ENCODE measurements at places on chromosomes 3 and 15. TPM values are rescaled to one million over a fixed set of nuclear protein-coding genes. Genes with fewer than 3 reads are reported as not detected.

DNA sequence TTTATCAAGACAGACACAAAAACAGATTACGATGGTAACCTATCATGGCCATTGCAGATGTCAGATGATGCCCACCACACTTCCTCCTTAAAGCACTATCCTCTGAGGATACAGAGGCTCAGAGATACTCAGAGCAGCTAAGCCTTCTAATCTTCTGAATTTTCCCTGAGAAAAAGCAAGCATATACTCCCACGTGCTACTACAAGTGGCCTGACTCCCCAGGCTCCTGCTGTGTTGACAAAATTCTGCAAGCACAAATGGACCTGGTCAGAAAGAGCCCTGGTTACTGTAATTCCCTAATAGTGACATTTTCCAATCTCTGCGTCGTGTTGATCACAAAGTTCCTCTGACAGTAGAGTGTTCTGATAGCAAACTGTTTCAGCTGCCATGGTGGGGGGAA lies 207.1 kb downstream of the KCNMB2 start:
- DNase-seq: no peak

DNA sequence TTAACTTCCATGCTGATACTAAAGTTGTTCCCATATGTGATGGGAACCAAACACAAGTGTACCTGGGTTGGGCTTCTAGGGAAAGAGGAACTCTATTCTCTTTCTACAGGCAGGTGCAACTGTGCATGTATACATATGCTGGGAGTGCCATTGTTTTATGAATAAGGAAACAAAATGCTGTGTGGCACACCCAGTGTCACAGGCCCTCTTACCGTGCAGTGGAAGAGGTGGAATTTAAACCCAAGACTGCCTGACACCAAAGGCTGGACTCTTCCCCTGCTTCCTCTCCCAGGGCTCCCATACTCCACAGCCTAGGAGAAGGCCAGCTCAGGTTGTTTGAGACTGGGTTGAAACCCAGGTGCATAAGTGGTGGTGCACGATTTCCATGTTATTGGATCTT lies 1.9 kb upstream of the FETUB start:
- no peak for DNase-seq

CHRNA5 gene
- polyA plus RNA-seq: 5.7 TPM

CAMK2N2 gene
- polyA plus RNA-seq: 0.20 TPM

DNA sequence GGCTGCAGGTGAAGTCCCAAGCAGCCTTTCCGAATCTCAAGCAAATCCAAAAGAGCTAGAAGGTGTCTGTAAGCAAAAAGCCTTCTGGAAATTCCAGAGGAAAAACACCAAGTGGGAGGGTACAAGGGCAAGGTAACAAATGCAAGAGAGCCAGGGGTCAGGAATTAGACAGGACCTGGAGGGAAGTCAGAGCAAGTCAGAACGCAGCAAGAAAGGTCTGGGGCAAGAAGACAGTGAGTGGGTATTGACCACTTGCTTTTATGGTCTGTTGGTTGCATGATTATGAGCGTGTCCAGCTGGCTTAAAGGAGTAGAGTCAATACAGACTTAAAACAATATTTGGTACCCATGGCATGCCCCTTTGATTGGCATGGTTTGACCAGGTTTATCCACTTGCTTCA lies 66.7 kb upstream of the OXTR start:
- DNase-seq: no peak

- DNase-seq: no peak
Observed at GRCh38 chr15:45486317-45486716, 36.2 kb downstream of the SLC30A4 start.

GRCh38 chr3:169146179-169146665 lies 517.3 kb downstream of the MECOM start:
- no peak for DNase-seq

SH2D7 gene
- 0.33 TPM for polyA plus RNA-seq

LSG1 gene
- polyA plus RNA-seq: 33.0 TPM

- DNase-seq: no peak
Observed at GRCh38 chr3:81580355-81580754, 181.1 kb downstream of the GBE1 start.

- DNase-seq: no peak
Observed at GRCh38 chr3:10189557-10190354, 25.0 kb downstream of the IRAK2 start.

GRCh38 chr15:95021816-95022215 lies 790.5 kb downstream of the MCTP2 start:
- no peak for DNase-seq

DNA sequence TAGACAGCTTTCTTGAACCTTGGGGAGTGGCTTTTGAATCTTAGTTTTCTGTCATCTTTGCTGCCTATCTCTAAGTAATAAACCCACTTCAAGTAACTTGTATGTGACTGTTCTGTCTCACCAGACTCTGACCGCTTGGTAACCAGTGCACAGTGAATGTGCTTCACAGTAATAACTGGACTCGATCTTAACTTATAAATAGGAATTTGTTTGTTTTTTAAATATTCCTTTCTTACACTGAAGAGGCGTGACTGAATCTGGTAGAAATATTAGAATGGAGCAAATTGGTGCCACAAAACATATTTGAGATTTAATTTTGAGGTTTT lies 318.0 kb downstream of the GBE1 start:
- no peak for DNase-seq

ABI3BP gene
- polyA plus RNA-seq: 21.5 TPM

GRCh38 chr3:65888196-65888595 lies 150.5 kb downstream of the MAGI1 start:
- no peak for DNase-seq

DNA sequence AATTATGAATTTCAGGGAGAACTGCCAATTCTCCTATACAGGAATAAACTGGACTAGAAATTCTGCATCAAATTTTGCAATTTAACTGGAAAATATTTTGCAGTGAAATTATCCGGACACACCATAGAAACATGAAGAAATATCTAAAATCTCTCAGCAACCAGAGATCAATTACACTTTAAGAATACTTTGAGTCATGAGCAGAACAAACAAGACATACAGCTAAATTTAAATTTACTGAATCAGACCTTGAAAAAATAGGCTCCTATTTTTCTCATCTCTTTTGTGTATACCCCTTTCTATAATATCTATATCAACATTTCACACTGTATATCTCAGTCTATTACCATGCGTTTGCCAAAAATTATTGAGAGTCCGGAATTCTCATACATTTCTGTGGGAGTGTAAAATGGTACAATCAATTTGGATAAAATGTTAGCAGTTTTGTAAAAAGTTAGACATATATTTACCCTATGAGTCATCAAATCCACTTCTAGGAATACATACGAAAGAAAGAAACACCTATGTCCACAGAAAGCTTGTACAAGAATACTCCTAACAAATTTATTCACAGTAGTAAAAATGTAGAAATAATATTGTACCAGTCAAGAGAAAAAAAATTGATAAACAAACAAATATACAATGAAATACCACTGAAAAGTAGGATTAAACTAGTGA lies 593.1 kb upstream of the NECTIN3 start:
- no peak for DNase-seq

DNA sequence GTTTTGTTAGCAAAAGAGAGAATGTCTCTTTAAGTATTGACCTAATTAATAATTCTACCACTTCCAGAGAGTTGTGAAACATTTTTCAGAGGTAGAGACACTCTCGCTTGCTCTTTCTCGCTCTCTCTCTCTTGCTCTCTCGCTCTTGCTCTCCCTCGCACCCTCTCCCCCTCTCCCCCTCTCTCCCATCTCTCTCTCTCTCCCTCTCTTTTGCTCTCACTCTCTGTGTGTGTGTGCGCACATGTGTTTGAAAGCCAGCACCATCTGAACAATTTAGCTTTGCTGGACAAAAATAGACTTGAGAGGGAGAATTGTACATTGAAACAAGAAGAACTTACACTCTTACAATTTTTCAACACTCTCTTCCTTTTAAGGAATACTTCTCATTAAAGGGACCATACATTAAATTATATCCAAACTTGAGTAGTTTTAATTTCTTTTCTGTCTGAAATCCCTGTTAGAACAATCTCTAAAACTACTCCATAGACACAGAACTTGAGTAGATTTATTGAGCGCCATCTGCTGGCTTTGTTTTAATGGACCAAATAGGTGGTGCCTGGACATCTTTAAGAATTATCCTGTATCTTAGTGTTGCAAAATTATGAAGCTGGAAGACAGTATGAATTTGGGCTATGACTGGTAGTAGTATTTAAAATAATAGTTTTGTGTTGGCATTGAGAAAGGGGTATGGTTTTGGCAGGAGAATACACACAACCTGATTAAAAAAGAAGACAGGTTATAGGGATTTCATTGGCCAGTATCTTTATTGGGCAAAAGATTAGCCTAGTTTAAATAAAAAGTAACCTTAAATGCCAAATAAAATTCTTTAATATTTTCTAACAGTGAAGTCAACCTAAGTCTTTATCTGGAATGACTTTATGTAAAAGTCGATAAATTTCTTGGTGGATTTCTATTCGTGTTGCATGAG lies 124.6 kb downstream of the AKAP13 start:
- DNase-seq: no peak

DNA sequence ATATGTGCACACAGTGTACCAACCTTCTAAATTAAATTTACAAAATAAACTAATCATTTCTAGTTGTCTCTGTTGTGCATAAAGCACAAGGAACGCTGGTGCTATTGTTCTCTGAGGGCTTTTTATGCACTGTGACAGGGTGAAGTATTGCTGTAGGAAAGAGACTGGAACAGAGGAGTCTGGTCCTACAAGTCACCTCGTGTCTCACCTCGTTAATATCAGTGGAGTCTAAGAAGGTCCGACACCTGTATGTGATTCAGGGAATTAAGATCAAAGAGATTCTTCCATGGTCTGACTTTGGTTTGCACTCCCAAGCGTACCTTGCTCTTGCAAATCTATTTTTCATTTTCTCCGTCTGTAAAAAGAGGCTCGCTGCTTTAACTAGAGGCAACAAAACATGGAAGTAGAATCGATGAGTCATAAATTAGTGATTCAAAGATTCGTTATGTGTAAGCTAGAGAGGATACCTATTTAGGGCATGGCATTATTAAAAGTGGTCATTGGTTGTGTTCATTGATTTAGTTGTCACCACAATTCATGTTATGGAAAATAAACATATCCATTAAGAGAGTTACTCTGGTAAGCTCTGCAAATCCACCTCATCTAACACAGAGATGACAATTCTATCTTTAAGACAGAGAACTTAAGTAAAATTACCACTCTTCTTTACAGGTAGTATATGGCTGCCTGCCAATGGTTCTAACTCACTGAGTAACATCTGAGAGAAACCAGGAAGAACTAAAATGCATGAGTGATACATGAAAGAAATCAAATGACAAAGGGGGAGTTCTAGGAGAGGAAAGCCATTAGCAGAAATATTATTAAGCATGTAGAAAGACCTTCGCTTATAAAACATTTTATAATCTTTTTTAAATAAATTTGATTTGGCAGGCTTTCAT lies 219.4 kb upstream of the GBE1 start:
- DNase-seq: no peak

GRCh38 chr3:53045518-53046170 lies at the start of gene SFMBT1:
TSS of gene SFMBT1 (minus strand) at chr3:53046073. CDS start at chr3:52969128, 76,945 bp downstream.
- DNase-seq: no peak
